Tibial artery (tissue), 4 donors: ENCODE measurements at places on chromosomes 1 and 21.
A peak's percentile ranks its signal among the peaks of the same experiment; 100 is the strongest.

GRCh38 chr1:183210681-183211080, 24.6 kb downstream of the LAMC2 start:
- no peak for DNase-seq

DNA sequence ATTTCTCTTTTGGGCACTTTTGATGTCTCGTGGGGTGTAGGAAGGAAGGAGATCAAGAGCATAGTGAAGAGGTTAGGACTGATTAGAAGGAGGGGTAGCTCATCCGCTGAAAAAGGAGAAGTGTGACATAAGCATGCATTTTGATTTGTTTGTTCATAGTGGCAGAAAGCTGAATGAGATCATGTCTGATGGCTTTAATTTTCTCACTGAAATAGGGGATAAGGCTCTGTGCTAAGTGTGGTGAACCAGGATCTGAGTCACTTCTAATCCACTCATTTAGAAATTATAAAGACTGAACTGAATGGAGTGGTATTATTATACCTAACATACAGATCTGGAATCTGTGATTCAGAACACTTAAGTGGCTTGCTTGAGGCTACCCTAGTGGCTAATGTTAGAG, 344.5 kb downstream of the PDE4B start:
- no peak for DNase-seq

DNA sequence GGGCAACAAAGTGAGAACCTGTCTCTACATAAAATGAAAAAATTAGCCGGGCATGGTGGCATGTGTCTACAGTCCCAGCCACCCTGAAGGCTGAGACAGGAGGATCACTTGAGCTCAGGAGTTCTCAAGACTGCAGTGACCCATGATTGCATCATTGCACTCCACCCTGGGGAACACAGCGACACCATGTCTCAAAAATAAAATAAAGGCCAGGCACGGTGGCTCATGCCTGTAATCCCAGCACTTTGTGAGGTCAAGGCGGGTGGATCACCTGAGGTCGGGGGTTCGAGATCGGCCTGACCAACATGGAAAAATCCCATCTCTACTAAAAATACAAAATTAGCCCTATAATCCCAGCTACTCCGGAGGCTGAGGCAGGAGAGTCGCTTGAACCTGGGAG, 20.1 kb downstream of the ANKRD13C start:
- no peak for DNase-seq

DNA sequence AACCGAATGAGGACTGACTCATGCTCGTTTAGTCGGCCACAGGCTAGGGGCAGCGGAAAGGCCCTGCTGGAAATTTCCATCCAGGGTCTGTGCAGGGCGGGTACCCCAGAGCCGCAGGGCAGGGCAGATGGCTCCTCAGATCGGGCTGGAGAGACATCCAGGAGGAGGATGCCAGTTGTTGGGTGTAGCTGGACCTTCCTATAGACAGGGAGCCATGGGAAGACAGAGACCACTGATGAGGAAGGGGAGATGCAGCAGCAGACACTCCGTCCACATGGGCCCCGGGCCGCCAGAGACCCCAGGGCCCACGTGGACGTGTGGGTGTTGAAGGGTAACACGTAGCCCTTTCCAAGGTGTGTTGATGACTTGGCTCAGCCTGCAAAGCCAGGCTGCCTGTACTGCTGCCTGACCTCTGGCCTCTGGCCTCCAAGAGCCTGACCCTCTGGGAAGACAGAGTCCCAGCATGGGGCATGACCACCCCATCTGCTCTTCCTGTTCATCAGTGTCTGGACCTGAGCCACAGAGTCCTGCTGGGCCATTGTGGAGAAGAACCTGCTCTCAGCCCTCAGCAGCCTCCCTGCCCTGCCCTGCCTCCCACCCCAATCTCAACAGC, 4.8 kb downstream of the GNG4 start:
- DNase-seq: no peak

DNA sequence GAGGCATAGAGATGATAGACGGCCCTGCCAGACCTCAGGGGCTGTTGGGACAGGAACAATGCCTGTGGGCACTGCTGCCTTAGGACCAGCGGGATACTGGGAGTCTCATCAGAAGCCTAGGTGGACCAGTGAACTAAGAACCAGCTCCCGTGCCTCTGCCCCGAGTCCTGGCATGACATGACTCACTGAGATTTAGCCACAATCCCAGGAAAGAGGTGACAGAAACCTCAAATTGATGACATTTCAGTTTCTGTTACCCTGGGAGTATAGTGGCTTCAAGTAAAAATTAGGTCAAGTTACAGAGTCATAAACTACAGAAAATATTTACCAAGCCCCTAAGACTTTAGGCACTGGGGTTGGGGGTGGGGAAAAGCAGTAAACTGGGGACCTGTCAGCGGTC, 74.6 kb upstream of the GADD45A start:
- no peak for DNase-seq

- no peak for DNase-seq
Observed at GRCh38 chr21:16330082-16330907, 600.5 kb downstream of the USP25 start.

GRCh38 chr21:40041446-40041845, 174.2 kb downstream of the PCP4 start:
- no peak for DNase-seq

GRCh38 chr1:180248176-180248575, 18.1 kb downstream of the LHX4 start:
- DNase-seq: peak; percentile 45

- no peak for DNase-seq
Observed at GRCh38 chr21:43866260-43866629, 1.2 kb downstream of the AGPAT3 start.

DNA sequence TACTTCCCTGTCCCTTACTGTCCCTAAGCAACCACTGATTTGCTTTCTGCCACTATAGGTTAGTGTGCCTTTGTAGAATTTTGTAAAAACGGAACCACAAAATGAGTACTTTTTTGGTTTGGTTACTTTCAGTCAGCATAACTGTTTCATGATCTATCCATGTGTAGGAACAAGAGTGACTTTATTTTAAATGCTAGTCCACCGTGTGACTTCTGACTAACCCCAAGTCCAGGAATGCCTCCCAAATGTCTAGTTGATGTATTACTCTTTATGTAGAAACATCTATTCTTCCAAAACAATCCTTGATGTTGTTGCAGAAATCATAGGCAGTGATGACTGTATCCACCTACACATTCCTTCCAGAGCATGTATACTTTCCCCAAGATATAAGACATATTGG, 21.3 kb downstream of the ATPAF1 start:
- DNase-seq: no peak

GRCh38 chr1:167089939-167090313, 251 bp downstream of the GPA33 start:
- DNase-seq: no peak

- DNase-seq: no peak
Observed at GRCh38 chr1:98914547-98914946, 90.1 kb downstream of the PLPPR5 start.

- DNase-seq: no peak
Observed at GRCh38 chr1:70220517-70221237, 503 bp upstream of the SRSF11 start.

DNA sequence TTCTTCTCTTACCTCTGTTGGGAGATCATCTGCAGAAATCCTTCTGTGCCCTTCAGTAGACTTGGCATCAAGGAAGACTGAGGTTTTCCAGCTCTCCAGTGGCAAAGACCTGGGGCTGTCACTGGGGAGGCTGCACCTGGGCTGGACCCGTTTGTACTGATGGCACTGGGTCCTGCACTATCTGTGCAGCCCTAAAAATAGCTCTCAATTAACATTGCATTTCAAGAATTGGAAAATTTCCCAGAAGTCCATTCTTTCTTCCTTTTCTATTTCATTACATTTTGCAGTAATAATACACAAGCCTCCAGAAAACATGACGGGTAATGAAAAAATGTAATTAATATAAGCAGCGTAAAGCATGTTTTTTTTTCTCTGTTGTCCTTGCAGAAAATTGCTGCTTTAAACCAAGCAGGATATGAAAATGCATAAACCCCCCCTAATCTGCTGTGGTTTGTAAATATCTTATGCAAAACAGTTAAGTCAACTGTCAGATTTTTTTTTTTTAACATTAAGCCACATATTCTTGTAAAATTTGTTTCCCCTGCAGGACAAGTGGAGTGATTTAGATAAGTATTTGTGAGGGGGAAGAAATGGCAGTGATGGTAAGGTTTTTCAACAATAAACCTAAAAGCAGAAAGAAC, 64.9 kb downstream of the LMO4 start:
- no peak for DNase-seq

DNA sequence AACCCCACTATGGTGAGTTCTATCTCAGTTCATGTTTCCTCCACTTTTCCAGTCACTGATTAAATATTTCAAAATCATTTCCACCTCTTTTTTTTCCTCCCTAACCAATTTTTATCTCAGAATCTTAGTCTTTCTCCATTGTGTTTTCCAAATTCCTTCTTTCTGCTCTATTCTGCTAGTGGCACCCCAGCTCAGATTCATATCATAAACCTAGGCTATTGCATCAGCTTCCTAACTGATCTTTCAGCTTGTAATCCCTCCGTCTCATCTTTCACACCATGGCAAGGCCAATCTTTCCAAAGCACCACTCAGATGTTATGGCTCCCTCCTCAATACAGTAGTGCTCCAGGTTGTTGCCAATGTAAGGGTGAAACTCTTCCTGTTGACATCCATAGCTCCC, 631.9 kb downstream of the PLPP3 start:
- no peak for DNase-seq

DNA sequence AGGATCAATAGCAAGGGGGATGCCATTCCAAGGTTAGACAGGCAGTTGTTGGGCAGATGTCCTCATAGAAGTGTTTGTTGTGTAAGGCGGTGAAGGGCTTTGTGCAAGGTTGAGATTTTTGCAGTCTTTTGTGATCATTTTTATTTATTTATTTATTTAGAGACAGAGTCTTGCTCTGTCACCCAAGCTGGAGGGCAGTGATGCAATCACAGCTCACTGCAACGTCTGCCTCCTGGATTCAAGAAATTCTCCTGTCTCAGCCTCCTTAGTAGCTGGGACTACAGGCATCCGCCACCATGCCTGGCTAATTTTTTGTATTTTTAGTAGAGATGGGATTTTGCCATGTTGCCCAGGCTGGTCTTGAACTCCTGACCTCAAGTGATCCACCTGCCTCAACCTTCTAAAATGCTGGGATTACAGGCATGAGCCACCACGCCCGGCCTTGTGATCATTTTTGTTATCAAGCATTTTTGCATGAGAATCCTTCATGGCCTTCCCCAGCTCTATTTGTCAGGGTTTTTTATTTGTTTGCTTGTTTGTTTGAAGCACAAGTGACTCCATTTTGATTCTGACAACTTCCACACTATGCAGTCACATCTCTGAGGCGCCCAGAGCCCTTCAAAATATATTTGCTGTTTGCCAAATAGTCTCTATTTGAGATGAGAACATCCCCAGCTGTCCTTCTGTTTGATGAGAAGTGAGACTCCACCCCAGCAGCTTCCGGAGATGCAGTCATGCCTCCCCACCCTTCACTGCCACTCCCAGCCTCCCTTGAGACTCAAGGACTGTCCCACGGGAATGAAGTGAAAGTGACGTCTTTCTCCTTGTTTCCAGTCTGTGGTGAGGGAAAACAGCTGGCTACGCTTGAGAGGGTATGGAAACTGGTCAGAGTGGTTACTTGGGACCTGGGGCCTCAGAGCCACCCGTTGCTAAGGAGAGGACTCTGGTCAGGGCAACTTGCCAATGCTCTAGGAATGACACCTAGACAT, 38.0 kb downstream of the TMEM50B start:
- DNase-seq: peak; percentile 78

GRCh38 chr1:49298304-49298703, 521.6 kb upstream of the BEND5 start:
- DNase-seq: no peak

GRCh38 chr1:204478172-204478899, 16.3 kb downstream of the PIK3C2B start:
- DNase-seq: no peak

DNA sequence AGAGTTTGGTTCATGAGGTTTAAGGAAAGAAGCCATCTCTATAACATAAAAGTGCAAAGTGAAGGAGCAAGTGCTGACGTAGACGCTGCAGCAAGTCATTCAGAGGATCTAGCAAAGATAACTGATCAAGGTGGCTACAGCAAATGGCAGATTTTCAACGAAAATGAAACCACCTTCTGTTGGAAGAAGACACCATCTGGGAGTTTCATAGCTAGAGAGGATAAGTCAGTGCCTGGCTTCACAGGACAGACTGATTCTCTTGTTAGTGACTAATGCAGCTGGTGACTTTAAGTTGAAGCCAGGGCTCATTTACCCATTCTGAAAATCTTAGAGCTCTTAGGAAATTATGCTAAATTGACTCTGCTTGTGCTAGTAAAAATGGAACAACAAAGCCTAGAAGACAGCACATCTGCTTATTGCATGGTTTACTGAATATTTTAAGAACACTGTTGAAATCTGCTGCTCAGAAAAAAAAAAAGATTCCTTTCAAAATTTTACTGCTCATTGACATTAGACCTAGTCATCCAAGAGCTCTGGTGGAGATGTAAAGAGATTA, 10.5 kb downstream of the MAEL start:
- DNase-seq: no peak

DNA sequence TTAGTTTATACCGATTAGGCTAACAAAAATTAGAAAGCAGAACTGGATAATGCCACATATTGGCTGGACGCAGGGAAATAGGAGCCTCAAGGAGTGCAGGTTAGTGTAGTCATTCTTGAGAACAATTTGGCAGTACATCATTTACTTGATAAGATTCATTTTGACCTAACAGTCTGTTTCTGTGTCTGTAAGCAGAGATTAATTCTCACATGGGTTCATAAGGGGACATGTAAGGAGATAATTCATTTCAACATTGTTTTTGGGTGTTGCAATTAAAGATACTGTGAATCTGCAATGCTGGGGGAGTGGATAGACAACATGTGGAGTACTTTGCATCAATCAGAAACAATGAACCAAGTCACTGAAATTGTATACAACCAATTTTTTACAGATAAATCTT, 32.0 kb downstream of the AGO3 start:
- no peak for DNase-seq

GRCh38 chr1:186491336-186491735, 30.4 kb upstream of the PDC start:
- no peak for DNase-seq

- DNase-seq: no peak
Observed at GRCh38 chr1:45895406-45895805, 92.0 kb downstream of the MAST2 start.

DNA sequence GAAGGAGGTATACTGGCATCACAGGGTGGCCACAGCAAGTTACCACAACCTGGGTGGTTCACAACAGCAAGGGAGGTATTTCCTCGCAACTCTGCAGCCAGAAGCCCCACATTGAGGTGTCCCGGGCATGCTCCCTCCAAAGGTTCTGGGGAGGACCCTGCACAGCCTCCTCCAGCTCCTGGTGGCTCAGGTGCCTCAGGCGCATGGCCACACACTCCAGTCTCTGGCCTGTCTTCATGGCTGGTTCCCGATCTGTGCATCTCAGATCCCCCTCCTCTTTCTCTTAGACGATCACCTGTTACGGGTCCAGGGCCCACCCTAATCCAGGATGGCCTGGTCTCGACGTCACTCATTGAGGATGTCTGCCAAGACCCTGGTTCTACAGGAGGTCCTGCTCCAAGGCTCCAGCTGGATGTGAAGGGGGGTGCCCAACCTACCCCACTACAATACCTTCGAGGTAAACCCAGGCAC, 6.7 kb upstream of the ARF1 start:
- peak; percentile 39 for DNase-seq

GRCh38 chr1:180269645-180270529, 39.8 kb downstream of the LHX4 start:
- DNase-seq: peak; percentile 76

- no peak for DNase-seq
Observed at GRCh38 chr1:5744911-5745799, 247.1 kb downstream of the NPHP4 start.
